ENCODE measurements at places on chromosomes 16 and 17. TPM values are rescaled to one million over a fixed set of nuclear protein-coding genes. Genes with fewer than 3 reads are reported as not detected.

DNA sequence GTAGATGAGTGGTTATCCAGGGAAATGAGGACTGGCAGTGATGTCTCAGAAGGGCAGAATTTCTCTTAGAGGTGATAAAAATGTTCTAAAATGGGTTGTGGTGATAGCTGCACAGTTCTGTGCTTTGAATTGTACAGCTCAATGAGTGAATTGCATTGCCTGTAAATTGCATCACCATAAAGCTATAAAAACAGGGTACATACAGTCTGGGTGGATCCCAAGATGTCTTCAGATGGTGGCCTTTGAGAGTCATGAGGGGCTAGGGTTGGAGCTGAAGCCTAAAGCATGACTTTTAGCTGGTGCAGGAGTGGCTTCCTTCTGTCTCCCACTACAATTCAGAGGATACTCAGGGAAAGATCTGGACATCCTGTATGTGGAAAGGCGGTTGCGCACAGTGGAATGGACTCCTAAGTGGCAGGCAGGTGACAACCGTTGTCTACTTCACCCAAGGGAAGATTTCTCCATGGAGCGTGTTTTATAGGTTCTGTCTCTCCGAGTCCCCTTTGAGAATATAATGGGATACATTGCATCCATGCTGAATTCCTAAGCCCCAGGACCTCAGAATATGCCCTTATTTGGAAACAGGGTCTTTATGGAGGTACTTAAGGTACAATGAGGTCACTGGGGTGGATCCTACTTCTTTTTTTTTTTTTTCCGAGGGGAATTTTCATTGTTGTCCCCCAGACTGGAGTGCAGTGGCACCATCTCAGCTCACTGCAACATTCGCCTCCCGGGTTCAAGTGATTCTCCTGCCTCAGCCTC, 1.6 kb upstream of the IL32 start:
- no peak overlapping the region for H3K27ac ChIP-seq
- H3K27me3 ChIP-seq, result no peaks in the 10 kb centered on the region
- H3K4me1 ChIP-seq, result peaks cover 51% of the 10 kb centered on the region
- no peak for DNase-seq
- no peak overlapping the region for H3K4me3 ChIP-seq

GRCh38 chr17:2125013-2125535, 70.2 kb downstream of the HIC1 start:
- no peak overlapping the region for H3K4me3 ChIP-seq
- H3K36me3 ChIP-seq, result no peaks in the 10 kb centered on the region
- H3K4me1 ChIP-seq, result peaks cover 9% of the 10 kb centered on the region
- no peaks in the 10 kb centered on the region for H3K27me3 ChIP-seq
- H3K27ac ChIP-seq, result no peak overlapping the region

- H3K27me3 ChIP-seq, result no peaks in the 10 kb centered on the region
- H3K36me3 ChIP-seq, result no peaks in the 10 kb centered on the region
- H3K4me1 ChIP-seq, result peaks cover 5% of the 10 kb centered on the region
- H3K4me3 ChIP-seq, result no peak overlapping the region
- no peak for DNase-seq
- H3K27ac ChIP-seq, result no peak overlapping the region
Measured at GRCh38 chr17:2140683-2141082, 85.8 kb downstream of the HIC1 start.

GRCh38 chr17:46082257-46082656, 83.2 kb downstream of the STH start:
- no peak overlapping the region for H3K4me3 ChIP-seq
- peaks cover 52% of the 10 kb centered on the region for H3K4me1 ChIP-seq
- no peaks in the 10 kb centered on the region for H3K36me3 ChIP-seq
- H3K27me3 ChIP-seq, result no peaks in the 10 kb centered on the region

DNA sequence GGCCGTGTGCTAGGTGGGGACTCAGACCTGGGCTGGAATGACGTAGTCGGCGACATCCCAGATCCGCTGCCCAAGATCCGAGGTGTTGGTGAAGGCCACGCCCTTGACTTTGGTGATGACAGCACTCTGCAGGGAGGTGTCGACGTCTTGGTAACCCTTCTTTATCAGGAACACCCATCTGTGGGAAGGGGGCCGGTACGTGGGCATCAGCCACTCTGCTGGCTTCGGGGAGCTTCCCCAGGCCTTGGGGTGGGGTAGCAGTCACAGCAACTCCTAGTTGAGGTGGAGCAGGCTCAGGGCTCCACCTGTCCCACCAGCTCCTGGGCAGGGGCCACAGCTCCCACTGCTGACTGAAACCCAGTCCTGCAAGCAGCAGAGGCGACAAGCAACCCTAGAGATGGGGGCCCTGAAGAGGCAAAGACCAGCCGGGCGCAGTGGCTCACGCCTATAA, 4.3 kb downstream of the P2RX5 start:
- H3K4me3 ChIP-seq, result no peak overlapping the region
- H3K4me1 ChIP-seq, result peaks cover 15% of the 10 kb centered on the region
- H3K27ac ChIP-seq, result no peak overlapping the region
- H3K27me3 ChIP-seq, result peaks cover 4% of the 10 kb centered on the region
- no peak for DNase-seq

- no peak for DNase-seq
- H3K27ac ChIP-seq, result no peak overlapping the region
- H3K36me3 ChIP-seq, result no peaks in the 10 kb centered on the region
- no peaks in the 10 kb centered on the region for H3K27me3 ChIP-seq
Measured at GRCh38 chr17:21125862-21126261, 902 bp upstream of the DHRS7B start.

DNA sequence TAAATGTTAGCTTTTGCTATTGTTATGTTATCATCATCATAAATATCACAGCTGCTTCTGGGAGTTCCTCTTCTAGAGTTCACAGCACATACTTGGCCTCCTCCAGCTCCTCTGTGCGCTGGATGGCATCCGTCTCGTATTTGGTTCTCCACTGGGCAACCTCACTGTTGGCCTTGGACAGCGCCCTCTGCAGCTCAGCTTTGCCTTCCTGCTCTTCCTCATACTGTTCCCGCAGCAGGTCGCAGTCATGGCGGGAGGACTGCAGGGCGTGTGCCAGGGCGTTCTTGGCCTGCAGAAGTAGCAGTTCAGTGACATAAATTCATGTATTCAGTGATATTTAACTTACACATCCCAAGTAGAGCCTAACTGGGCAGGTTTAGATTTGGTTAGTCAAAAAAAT, 23.4 kb downstream of the MYH8 start:
- H3K4me1 ChIP-seq, result no peaks in the 10 kb centered on the region
- DNase-seq, result no peak
- H3K27ac ChIP-seq, result no peak overlapping the region
- no peaks in the 10 kb centered on the region for H3K36me3 ChIP-seq
- H3K27me3 ChIP-seq, result no peaks in the 10 kb centered on the region
- no peak overlapping the region for H3K4me3 ChIP-seq

- H3K4me3 ChIP-seq, result no peak overlapping the region
- no peak for DNase-seq
- H3K27me3 ChIP-seq, result no peaks in the 10 kb centered on the region
- no peaks in the 10 kb centered on the region for H3K36me3 ChIP-seq
Measured at GRCh38 chr17:68497885-68498319, 14.3 kb upstream of the PRKAR1A start.

DNA sequence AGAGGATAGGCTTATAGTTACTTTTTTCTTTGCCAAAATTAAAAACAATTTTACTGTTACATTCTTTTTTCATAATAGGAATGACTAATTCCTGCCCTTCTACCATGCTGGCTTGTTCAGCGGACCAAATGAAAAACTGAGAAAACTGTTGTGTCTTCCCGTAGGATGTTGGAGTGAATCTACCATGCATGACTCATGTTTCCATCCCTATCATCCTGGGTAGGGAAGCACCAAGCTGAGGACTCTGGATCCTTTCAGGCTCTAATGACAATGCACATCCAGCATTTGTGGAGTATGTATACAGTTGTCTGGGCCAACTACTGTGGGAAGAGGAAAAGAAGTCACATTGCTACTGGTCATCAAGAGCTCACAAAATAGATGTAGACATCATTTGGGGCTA, 41.1 kb upstream of the DHX8 start:
- H3K27ac ChIP-seq, result no peak overlapping the region
- no peaks in the 10 kb centered on the region for H3K36me3 ChIP-seq
- DNase-seq, result no peak
- peaks cover 7% of the 10 kb centered on the region for H3K4me1 ChIP-seq
- H3K27me3 ChIP-seq, result no peaks in the 10 kb centered on the region

DNA sequence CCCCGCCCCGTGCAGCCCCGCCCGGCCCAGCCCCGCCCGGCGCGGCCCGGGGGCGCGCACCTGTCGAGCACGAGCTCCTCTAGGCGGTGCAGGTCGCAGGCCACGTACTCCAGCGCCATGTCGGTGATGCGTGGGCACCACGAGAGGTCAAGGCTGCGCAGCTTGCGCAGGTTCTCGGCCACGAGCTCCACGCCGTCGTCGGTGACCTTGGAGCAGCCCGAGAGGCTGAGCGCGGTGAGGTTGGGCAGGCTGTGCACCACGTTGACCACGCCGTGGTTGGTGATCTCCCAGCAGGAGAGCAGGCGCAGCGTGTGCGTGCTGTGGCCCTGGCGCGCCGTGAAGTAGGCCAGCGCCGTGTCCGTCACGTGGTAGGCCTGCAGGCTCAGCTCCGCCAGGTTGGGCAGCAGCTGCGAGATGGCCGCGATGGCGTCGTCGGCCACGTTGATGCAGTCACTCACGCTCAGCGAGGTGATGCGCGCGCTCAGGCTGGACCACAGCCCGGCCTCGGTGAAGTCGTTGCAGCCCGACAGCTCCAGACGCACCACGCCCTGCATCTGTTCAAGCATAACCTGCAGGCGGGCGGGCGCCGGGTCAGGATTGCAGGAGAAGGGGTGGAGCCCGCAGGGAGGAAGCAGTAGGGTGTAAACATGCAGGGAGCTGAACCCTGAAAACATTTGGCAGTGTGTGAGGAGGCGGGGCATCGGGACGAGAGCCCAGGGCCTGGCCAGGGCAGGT, 5.3 kb upstream of the WDR24 start:
- H3K4me3 ChIP-seq, result no peak overlapping the region
- H3K36me3 ChIP-seq, result no peaks in the 10 kb centered on the region
- DNase-seq, result peak; percentile 50
- H3K27ac ChIP-seq, result no peak overlapping the region
- H3K4me1 ChIP-seq, result peaks cover 30% of the 10 kb centered on the region

DNA sequence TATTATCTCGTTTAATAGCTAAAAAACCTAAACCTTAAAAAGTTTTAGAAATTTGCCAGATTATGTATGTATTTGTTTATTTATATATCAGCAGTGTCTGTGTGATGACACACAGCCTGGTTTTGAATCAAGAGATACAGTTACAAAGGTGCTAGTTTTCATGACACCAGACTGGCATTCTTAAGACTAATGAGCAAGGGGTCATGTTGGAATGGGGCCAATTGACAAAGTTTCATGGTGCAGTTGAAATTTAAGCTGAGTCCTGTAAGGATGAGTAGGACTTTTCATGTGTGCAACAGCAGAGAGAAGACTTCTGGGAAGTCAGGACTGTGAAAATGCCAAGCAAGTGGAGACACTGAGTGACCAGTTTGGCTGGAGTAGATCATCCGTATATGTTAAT, 3.2 kb upstream of the KRT10 start:
- no peaks in the 10 kb centered on the region for H3K4me1 ChIP-seq
- no peaks in the 10 kb centered on the region for H3K27me3 ChIP-seq
- no peak overlapping the region for H3K4me3 ChIP-seq
- no peak for DNase-seq
- H3K36me3 ChIP-seq, result no peaks in the 10 kb centered on the region

DNA sequence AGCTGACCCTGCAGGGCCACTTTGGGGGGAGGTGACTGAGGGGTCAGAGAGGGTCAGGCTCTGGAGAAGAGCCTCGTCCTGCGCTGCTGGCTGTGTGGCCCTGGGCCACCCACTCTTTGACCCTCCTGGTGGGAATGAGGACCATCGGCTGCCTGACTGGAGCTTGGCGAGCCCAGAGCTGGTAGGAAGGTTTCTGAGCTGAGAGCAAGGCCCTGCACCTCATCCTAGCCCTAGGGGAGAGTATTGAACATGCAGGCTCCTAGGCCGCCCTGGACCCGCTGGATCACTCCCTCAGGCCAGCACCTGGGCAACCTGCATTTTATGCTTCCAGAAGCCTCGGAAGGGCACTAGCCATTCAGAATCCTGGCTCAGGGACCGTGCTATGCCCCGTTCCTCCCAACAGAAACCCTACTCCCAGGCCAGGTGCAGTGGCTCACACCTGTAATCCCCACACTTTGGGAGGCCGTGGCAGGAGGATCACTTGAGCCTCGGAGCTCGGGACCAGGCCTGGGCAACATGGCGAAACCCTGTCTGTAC, 14.5 kb downstream of the MAP2K3 start:
- H3K27me3 ChIP-seq, result no peaks in the 10 kb centered on the region
- no peak for DNase-seq
- H3K36me3 ChIP-seq, result peaks cover 9% of the 10 kb centered on the region
- no peak overlapping the region for H3K27ac ChIP-seq
- H3K4me3 ChIP-seq, result no peak overlapping the region
- peaks cover 17% of the 10 kb centered on the region for H3K4me1 ChIP-seq

GRCh38 chr17:69552986-69553667, 138.6 kb downstream of the MAP2K6 start:
- H3K4me1 ChIP-seq, result peaks cover 6% of the 10 kb centered on the region
- no peaks in the 10 kb centered on the region for H3K36me3 ChIP-seq

DNA sequence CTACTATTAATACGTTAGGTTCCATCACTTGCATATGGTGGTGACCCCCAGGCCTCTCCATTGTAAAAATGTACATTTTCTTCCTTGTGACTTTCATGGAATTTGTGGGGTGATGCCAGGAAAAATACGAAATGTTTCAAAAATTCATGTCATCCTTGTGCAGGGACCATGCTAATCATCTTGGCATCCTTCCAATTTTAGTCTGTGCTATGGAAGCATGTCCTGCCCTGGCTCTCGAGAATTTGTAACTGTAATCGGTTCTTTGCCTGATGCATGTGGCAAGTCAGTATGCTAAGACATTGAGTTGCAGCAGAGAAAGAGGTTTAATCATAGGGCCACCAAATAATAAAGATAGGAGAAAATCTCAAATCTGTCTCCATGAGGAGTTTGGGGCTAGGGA, 14.3 kb upstream of the GINS3 start:
- no peak overlapping the region for H3K27ac ChIP-seq
- no peaks in the 10 kb centered on the region for H3K27me3 ChIP-seq
- H3K4me1 ChIP-seq, result no peaks in the 10 kb centered on the region
- DNase-seq, result no peak
- no peaks in the 10 kb centered on the region for H3K36me3 ChIP-seq
- H3K4me3 ChIP-seq, result no peak overlapping the region

GRCh38 chr17:4317610-4318009, 48.9 kb downstream of the UBE2G1 start:
- H3K4me1 ChIP-seq, result peaks cover 51% of the 10 kb centered on the region
- H3K4me3 ChIP-seq, result no peak overlapping the region
- peak overlapping the region; percentile 13 for H3K27ac ChIP-seq
- no peak for DNase-seq

Gene TBX4
- not detected for total RNA-seq

Gene SPHK1
- total RNA-seq, result 46.5 TPM

Gene OTOA
- total RNA-seq, result not detected

Gene SMIM5
- total RNA-seq, result 3.3 TPM

Gene ITGAE
- total RNA-seq, result 12.9 TPM

Gene ITGB4
- total RNA-seq, result 33.7 TPM

Gene SEZ6L2
- 19.2 TPM for total RNA-seq

Data from body of pancreas (tissue), 4 donors.